ENCODE measurements at places on chromosomes 7 and 10.

DNA sequence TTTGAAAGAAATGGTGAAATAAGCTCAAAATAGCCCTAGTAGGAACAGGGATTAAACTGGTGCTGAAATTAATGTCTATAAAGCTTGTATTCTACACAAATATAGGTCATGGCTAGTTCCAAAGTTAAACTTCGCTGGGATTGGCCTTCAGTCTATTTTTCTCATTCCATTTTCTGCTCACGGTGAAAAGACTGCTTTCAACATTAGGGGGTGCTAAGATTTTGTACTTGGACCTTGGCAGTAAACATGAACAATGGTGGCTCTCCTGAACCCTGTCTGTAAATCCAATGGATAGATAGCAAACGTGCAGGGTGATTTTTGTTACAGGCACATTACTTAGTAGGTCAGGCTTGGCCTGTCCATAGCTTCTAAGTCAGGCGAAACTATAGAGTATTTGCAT is 36.0 kb upstream of the RSU1 start:
- no peak for DNase-seq

- DNase-seq: no peak
Observed at GRCh38 chr10:86646933-86647332, 7.4 kb upstream of the OPN4 start.

DNA sequence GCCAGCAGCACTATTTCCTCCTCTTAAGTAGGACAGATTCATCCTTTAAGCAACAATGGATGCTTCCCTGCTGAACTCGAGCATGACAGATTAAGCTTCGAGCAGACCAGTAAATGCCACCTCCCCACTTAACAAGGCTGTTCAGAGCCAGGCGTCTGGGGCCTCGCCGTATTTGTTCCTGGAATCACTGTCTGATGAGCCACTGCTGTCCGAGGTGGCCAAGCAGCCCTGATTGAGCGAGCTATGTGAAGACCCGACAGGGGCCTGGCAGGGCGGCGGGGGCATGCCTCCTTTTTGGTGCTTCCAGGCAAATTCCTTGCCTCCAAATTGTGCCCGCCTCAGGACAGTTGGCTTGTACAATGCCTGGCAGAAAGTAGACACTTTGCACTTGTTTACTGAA is 862.6 kb downstream of the NRG3 start:
- no peak for DNase-seq

DNA sequence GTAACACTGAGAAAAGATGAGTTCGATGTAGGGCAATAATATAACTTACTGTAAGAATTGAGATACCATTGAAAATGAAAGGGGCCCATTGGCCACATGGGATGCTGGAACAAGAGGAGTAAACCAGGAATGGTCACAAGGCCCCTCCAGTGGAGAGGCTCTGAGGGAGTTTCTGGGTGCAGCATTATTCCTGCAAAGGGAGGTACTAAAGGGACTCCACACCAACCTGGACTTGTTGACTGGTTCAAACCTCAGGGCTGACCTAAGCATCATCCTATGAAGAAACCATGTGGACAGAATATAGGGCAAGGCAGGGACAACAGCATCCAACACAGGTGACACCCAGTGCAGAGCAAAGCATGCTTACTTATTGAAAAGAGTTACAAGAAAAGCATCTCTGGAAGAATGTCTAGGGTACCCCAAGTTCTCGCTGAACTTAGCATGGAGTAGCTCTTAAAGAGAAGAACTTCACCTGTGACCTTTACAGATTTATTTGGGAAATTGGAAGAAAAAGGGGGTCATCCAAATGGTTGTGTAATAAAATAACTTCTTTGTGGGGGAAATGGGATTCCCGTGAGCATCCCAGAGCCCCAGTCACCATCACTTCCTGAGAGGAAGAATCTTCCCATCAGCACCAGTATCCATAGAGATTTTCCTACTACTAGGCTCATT is 34.7 kb downstream of the PRSS2 start:
- no peak for DNase-seq

GRCh38 chr7:44583146-44583865 is 1.3 kb upstream of the TMED4 start:
- DNase-seq: no peak

DNA sequence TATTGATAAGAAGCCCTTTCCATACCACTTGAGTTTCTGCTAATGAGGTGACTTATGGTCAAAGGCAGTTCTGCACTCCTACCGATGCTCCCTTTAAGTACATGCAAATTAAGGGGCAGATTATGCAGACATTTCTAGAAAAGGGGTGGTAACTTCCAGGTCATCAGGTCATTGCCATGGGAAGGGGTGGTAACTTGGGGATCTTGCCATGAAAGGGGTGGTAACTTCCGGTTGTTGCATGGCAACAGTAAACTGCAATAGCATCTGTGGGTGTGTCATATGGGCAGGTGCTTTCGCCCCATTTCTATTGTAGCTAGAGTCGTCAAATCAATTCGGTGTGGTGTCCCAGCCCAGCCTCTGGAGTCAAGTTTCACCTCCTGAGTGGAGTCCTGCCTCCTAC is 150.9 kb downstream of the UBE2H start:
- DNase-seq: no peak

GRCh38 chr7:16348251-16348650 is 73.1 kb downstream of the CRPPA start:
- DNase-seq: no peak

DNA sequence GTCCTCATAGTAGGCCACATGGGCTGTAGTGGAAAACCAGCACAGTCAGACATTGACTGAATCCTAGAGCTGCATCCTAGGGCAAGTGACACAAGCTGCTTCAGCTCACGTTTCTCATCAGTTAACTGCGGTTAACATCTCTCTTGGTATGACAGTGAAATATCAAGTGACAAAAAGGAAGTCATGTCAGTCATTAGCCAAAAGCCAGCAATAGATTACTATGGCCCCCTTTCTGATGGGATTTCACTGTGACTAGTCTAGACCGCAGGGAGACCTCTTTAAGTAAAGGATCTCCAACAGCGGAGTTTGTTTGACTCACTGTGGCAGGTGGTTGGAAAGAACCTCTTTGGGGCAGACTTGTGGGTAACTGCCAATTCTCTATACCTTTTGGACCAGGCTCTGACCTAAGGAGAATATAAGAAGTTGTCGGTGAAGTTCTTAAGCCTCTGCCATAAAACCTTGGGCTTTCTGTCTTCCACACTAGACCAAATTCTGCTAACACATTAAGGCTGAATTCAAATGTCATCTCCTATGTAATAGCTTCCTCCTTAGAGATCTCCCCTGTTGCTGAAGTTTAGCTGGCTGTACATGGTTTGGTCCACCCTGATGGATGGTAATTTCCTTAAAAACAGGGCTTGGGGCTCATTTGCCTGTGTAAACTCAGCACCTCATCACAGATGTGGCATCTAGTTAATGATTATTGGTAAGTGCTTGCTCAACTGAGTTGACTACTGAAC is 115.3 kb downstream of the SGMS1 start:
- DNase-seq: no peak

DNA sequence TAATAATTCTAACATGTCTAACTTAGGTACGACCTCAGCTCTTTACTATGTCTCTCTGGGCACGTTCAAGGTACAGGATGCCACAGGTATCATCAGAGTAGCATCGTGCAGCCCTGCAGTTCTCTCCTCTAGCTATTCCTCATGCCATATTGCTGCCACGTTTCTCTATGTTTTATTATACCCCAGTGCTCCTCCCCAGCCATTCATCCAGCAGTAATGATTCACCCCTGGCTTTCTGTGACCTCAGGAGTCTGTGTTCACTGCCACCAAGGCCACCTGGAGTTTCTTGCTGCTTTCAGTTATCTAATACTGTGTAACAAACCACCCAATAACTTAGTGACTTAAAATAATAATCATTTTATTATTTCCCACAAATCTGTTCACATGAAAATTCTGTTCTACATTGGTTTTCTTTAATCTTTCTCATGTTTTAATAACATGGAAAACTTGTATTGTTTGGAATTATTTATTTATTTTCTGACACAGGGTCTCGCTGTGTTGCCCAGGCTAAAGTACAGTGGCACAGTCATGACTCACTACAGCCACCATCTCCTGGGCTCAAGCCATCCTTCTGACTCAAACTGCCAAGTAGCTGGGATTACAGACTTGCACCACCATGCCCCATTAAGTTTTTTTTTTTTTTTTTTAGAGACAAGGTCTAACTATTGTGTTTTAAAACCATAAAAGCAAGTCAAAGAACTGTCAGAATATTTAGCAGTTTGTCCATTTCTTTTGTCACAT is 21.8 kb downstream of the REEP3 start:
- no peak for DNase-seq
